ENCODE measurements at places on chromosomes 12 and 14. TPM values are rescaled to one million over a fixed set of nuclear protein-coding genes. Genes with fewer than 3 reads are reported as not detected.
A peak's percentile ranks its signal among the peaks of the same experiment; 100 is the strongest.

- peak; percentile 54 for DNase-seq
These were observed 46.8 kb upstream of the PCED1B start for GRCh38 chr12:47032644-47033043.

The AKAP3 gene
- 1.4 TPM for total RNA-seq

GRCh38 chr14:25034803-25035681, 14.9 kb downstream of the STXBP6 start:
- DNase-seq: no peak

DNA sequence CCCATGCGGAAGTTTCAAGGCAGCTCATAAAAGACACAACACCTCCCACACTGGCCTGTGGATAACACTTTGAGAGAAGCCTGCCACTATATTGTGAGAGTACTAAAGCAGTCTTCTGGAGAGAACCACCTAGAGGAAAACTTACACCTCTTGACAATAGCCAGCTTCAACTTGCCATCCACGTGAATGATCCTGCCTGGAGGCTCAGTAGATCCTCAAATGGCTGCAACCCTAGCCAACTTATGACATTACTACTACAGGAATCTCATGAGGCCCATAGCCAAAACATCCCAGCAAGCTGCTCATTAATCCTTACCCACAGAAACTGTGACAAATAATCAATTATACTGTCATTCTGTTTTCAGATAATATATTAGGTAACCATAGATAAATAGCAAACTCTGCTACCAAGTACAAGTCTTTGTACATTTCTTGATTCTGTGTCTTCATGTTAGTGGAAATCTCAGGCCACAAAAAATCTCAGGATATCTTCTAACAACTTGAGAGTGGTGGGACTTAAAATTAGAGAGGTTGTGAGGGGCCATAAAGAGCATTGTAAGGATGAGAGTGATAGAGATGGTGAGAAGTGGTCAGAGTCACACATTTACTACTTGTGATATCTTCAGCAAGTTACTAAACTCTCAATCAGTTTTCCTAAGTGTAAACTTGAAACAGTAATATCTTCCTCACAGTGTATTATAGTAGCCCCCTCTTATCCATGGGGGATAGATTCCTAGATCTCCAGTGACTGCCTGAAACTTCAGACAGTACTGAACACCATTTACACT, 368.0 kb downstream of the C12orf50 start:
- peak; percentile 88 for DNase-seq

The ACSS3 gene
- total RNA-seq: 13.9 TPM

GRCh38 chr14:77220246-77221017, 38.8 kb downstream of the TMEM63C start:
- DNase-seq: no peak

- DNase-seq: peak; percentile 88
These were observed 13.0 kb downstream of the PLEKHG6 start for GRCh38 chr12:6323340-6323994.

DNA sequence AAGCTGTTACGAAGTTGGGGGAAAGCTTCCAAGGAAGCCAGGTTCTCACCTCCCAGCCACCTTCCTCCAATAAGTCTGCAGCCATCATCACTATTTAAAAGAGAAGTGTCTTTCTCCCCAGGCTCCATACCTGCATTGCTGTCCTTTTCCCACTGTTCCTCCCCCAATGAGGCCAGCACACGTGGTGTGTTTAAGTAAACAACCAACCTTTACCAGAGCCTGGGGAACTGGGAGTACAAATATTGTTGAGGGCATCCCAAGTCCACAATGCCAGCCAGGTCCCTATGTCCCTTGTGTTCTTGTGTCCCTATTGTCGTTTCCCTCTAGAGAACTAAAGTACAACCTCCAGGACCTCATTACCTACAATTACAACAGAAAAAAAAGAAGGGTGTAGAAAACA, 49.2 kb upstream of the PNMA1 start:
- DNase-seq: no peak

The OAS3 gene
- total RNA-seq: 37.1 TPM

GRCh38 chr12:80269803-80270552, 170.6 kb downstream of the OTOGL start:
- no peak for DNase-seq

- no peak for DNase-seq
These were observed 47.8 kb upstream of the MED13L start for GRCh38 chr12:116325336-116325664.

DNA sequence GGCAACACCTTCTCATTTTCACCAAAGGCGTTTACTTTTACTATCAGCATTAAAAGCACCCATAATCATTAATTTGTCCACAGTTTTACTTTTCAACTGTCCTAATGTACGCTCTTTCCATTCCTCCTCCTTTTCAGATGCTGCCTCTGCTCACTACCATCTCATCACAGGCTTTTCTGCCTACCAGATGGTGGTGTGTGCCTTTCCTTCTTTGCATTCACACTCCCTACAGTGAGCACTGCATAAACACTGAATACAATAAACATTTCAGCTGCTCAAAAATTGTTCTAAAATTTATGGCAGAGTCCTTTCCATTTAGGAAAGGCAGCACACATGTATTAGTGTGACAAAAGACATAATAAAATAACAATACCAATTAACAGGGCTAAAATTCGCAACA, 435.7 kb downstream of the GXYLT1 start:
- DNase-seq: no peak
